ENCODE measurements at places on chromosomes 5 and 9.

GRCh38 chr9:22073349-22073748 is 64.2 kb upstream of the CDKN2B start:
- DNase-seq: no peak

DNA sequence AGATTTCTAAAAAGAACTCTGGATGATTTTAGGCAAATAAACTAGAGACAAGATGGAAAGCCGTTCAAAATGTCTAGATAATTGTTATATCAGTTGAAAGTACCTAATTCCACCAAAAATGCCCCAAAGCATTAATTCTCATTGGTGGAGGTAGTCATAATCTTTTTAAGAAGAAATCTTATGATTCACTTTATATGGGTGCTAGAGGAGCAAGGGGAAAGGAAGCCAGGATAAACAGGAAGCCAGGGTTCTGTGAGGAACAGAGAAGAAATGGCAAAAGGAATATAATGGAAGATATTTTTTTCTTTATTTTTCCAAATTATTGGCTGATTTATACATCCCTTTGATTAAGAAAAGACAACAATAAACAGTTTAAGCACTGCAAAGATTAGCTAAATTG is 7.8 kb downstream of the YIPF5 start:
- DNase-seq: no peak

- DNase-seq: no peak
Measured at GRCh38 chr5:145775411-145775810, 59.7 kb downstream of the PRELID2 start.

GRCh38 chr5:134527156-134527960 is 1.9 kb downstream of the JADE2 start:
- DNase-seq: peak; percentile 90

GRCh38 chr5:169956756-169957155 is 23.5 kb downstream of the INSYN2B start:
- DNase-seq: no peak

- DNase-seq: no peak
Measured at GRCh38 chr9:93612052-93612795, 35.8 kb downstream of the PHF2 start.

DNA sequence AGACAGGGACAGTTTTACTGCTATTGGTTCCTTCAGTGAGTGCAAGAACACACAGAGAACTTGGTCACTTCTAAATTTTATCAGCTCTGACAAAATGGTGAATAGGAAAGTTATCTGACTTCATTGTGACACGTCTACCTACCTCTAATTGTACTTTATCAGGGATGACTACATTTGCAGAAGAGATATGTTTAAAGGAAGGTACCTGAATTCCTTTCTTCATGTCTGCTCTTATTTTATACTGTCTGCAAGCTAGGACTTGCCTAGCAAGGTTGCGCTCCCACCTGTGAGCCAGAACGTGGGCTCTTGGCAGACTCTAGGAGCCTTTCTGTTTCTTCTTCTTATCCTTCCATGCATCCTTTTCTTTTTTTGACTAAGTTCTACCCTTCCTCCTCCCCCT is 1.6 kb downstream of the SLC27A6 start:
- no peak for DNase-seq

DNA sequence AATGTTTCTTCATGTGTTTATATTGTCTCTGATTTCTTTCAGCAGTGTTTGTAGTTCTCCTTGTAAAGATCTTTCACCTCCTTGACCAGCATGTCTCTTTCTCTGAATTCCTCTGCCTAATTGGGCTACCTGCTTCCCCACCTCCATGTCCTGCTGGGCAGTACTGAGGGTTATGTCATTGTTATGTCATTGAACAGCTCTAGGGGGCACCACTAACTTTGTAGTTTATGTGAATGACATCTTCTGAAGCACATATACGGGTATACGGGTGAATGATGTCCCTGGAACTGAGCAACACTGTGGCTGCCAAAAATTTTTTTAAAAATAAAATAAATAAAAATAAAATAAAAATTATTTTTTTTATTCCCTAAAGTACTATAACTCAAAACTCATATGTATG is 16.9 kb upstream of the SNCAIP start:
- DNase-seq: no peak

DNA sequence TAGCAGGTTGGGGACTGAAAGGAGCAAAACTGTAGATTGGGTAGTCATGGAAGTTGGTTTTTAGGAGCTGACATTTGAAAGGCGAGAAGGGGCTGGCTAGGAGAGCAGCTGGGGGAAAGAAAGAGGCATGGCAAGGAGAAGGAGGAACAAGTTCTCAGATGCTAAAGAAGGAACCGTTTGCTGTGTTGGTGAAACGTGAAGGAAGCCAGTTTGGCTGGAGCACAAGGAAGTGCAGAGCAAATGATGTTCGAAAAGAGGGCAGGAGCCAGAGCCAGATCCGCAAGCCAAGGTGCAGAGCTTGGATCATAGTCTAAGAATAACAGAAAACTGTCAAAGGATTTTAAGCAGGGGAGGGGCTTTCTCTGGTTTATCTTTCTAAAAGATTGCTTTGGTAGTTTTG is 276.6 kb downstream of the ASTN2 start:
- no peak for DNase-seq

DNA sequence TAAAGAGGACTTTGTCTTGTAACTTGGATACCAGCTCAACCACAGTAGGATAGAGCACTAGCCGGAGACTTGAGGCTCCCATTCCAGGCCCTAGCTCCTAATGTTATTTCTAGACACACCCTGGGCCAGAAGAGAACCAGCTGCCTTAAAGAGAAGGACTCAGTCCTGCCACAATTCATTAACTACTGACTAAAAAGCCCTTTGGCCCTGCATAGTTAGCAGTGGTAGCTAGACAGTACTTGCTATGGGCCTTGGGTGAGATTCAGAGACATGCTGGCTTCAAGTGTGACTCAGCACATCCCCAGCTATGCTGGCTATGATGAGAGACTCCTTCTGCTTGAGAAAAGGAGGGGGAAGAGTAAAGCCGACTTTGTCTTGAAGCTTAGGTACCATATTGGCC is 47.3 kb downstream of the TMEM167A start:
- no peak for DNase-seq

DNA sequence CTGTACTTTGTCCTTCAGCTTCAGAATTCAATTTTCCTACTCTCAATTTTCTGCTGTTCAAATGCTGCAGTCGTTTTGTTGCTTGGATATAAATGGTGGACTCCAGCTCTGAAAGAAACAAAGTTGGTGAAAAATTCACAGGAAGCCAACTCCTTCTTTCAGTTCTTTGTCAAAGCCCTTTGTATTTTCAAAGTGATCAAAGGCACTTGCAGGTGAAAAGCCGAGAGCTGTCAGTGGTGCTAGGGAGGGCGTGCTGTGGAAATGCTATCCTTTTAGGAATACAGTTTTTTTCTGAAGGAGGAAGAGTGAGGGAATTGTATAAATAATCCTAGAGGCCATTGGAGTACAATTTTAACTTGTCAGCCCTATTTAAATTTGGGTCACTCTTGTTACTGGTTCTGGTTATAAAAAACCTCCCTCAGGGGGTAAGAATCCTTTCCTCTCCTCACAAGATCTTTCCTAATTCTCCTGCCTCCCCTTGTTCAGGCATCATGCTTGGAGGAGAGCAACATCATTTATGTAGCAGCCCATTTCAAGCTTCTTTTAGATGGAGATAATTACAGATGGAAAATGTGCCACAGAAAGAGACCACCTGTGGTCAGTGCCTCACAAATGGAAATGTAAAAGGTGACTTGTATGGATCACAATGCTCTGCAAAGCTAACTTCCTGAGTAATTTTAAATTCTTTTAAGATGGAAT is 62.5 kb upstream of the GHR start:
- DNase-seq: no peak

GRCh38 chr5:147520450-147520849 is 10.6 kb upstream of the DPYSL3 start:
- DNase-seq: no peak

- no peak for DNase-seq
Measured at GRCh38 chr5:60945813-60946187, 795 bp downstream of the NDUFAF2 start.

GRCh38 chr5:116778032-116778431 is 203.4 kb upstream of the SEMA6A start:
- DNase-seq: peak; percentile 47

- DNase-seq: no peak
Measured at GRCh38 chr9:18045326-18045725, 428.6 kb upstream of the ADAMTSL1 start.

Data from right forelimb (tissue), 1 donor.